ENCODE measurements at places on chromosomes 3 and 15.

DNA sequence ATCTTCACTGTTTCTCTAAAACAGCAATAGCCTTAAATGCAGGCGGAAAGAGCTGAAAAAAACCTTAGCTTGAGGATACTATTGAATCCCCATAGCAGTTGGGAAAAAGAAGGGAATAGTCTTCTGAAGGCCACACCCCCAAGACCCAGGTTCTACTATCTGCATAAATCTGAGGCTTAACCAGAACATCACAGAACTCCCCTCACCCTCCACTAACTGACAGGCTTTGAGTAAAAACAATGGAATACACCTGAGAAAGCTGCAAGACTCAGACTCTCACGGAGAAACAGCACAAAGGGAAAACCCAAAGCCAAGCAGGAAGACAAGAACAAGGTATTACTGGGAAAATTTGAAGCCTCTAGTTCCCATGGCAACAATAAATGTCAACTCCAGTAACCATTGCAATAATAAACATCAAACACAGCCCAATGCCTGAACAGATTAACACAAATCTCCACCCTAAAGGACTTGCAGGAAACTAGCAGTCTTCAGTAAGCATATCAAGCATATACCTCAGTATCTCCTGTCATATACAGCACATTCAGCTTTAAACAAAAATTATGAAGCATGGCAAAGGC lies 56.4 kb downstream of the TMCC1 start:
- DNase-seq: no peak

- no peak for DNase-seq
Measured at GRCh38 chr3:100665230-100665629, 44.1 kb upstream of the TFG start.

GRCh38 chr15:43209059-43209824 lies 11.6 kb downstream of the EPB42 start:
- no peak for DNase-seq

- DNase-seq: no peak
Measured at GRCh38 chr15:69854521-69855181, 243.1 kb downstream of the TLE3 start.

DNA sequence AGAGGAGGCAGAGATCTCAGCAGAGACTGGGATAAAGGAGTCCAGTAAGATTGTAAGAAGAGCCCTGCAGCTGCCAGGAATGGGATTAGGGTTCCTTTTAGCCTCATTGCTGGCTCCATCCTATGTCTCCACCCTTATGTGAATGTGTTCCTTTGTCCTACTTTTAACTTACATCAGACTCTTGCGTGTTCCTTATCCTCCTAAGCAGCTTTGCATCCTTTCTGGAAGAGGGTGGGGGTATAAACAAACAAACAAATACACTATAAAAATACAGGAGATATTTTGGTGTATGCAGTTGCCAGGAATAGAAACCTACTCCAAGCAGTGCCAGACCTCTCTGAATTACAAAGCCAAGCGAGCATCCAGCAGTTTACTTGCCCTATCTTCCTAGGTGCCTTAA lies 194.7 kb downstream of the ADAMTS9 start:
- DNase-seq: no peak

DNA sequence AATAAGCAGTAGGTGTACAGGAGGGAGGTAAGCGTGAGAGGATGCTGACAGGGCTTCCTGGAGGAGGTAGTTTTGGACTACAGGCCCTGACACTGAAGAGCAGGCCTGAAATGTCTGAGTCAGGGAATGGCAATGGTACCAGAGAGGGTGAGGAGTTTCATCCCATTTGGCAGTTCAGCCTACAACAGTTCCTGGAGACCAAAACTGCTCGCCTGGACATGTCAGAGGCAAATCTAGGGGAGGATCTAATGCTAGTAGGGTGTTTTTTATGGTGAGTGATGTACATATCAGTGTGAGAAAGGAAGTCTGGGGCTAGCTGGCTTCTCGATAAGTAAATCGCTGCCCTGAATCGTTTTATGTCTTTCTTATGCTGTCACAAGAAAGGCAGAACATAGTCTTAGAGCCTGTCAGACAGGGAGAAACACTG lies 13.8 kb upstream of the TNFSF10 start:
- no peak for DNase-seq

DNA sequence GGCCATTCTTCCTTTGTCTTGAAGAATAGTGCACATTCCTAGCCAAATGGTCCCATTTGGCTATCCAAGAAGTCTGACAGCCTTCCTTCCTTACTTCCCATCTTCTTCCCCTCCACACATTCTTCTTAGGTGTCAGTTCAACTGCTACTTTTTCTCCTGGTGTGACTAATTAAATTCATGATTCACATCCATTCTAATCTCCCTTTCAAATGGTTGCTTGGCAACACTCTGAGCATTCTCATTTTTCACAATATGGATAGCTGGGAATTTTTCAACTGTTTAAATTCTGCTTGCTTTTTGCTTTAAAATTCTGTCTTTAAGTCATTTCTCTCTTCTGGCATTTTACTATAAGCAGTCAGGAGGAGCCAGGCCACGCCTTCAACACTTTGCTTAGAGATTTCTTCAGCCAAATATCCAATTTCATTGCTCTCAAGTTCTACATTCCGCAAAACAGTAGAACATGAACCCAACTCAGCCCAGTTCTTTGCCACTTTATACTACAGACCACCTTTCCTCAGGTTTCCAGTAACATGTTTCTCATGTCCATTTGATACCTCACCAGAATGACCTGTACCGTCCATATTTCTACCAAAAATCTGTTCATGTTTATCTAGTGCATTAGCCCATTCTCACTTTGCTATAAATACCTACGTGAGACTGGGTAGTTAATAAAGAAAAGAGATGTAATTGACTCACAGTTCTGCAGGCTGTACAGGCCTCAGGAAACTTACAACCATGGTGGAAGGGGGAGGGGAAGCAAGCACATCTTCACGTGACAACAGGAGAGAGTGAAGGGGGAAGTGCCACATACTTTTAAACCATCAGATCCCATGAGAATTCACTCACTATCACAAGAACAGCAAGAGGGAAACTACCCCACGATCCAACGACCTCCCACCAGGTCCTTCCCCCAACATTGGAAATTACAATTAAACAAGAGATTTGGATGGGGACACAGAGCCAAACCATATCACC lies 31.9 kb upstream of the MCF2L2 start:
- no peak for DNase-seq

GRCh38 chr3:170137986-170138385 lies 43.5 kb downstream of the PHC3 start:
- DNase-seq: no peak

DNA sequence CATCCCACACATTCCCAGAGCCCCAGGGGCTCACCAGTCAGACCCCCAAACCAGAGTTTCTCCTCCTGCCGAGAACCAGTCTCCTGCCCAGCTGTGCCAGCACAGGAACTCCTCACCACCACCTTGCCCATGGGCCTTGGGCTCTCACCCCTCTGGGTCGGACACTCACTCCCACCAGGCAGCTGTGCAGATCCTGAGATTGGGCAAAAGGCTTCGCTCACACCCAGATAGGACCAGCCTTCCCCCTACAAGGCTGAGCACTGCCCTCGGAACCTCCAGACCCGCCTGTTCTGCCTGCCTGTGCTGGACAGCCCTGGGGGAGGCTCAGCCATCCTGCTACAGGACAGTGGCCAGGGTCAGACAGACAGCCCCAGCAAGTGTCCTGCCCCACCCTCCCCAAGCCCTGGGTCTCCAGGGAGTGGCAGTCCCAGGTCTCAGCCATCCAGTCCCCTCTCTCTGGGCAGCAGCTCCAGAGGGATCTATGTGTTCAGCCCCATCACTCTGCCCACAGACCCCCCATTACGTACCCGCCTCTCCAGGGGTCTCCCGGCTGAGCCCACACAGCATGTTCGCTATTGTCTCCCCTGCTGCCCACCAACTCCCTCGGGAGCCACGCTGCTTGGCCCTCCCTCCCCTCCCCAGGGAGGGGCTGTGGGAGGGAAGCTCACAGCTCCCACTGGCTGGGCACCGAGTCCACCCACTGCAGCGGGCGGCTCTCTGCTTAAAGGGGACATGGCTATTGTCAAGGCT lies at the start of gene GRIP2:
Gene GRIP2 (minus strand): TSS at position 601 of the 750 bp plus-strand sequence. CDS start 34 bp downstream, at position 567.
- DNase-seq: no peak

- DNase-seq: no peak
Measured at GRCh38 chr3:49701388-49702077, 12.2 kb downstream of the RNF123 start.

All from stimulated activated CD8-positive, alpha-beta memory T cell treated with anti-CD3 and anti-CD28 coated beads, Interleukin-15, amount 100 ng/mL, for 24 hours (primary cell).